ENCODE measurements at places on chromosomes 1 and 21.

DNA sequence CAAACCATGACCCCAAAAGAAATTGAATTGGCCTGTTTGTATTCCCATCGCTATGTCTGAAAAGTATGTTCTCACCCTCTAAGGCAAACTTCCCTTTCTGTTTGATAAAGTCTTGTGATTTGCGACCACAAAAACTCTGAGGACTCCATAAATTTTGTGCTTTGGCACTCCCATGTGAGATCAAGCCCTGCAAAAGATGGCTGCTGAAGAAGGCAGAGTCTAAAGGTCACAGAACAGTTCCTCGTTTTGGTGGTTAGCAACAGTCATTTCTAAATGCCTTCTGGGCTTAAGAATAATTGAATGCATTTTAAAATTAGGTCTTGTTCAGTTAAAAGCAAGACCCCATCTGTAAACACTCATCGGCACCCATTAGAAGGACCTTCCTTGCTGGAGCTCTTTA, 441.6 kb downstream of the OMA1 start:
- DNase-seq, result no peak

DNA sequence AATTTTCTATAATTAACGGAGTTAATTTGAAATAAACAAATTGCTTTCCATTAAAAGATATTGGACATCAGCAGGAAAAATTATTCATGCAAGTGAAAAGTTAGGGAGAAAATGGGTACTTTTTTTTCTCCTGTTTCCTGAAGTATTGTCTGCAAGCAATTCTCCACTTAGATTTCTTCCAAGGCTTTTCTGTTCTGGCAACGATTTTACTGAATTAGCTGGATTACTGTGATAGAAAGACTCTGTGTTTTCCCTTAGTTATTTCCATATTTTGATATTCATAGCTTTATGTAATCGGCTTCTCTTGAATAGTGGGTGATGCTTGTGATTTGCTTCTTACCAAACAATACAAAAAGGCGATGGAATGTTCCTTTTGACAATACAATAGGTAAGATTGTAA, 1333.9 kb downstream of the AMY1C start:
- no peak for DNase-seq

- DNase-seq, result no peak
Measured at GRCh38 chr1:29455781-29456180, 219.5 kb downstream of the PTPRU start.

DNA sequence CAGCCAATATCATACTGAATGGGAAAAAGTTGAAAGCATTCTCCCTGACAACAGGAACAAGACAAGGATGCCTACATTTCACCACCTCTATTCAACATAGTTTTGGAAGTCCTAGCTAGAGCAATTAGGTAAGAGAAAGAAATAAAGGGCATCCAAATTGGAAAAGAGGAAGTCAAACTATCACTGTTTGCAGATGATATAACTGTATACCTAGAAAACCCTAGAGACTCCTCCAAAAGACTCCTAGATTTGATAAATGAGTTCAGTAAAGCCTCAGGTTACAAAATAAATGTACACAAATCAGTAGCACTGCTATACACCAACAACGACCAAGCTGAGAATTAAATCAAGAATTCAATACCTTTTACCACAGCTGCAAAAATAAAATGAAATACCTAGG, 171.3 kb upstream of the HP1BP3 start:
- no peak for DNase-seq

GRCh38 chr1:160020196-160020595, 11.6 kb downstream of the PIGM start:
- no peak for DNase-seq

GRCh38 chr1:169148472-169149252, 42.2 kb downstream of the ATP1B1 start:
- DNase-seq, result no peak

- DNase-seq, result no peak
Measured at GRCh38 chr1:218368686-218369085, 23.6 kb downstream of the TGFB2 start.

- no peak for DNase-seq
Measured at GRCh38 chr1:40743452-40743851, 40.1 kb upstream of the KCNQ4 start.

GRCh38 chr1:182301026-182301436, 90.6 kb downstream of the GLUL start:
- DNase-seq, result no peak

DNA sequence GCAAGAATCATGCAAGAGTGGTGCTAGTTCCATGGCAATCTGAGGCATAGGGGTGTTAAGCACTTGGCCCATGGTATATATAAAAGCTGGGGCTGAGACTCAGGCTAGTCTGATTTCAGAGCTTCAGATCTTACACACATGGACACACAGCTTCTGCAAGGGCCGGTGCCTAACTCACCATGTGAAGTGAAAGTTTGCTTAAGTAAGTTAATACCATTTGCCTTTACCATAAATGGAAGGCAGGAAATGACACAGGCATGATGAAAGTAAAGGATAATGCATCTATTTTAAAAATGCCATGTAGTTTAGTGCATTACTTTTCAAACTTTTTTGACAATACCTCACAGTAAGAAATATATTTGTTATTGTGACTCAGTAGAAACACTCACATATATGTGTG, 122.6 kb downstream of the KCNJ6 start:
- no peak for DNase-seq

DNA sequence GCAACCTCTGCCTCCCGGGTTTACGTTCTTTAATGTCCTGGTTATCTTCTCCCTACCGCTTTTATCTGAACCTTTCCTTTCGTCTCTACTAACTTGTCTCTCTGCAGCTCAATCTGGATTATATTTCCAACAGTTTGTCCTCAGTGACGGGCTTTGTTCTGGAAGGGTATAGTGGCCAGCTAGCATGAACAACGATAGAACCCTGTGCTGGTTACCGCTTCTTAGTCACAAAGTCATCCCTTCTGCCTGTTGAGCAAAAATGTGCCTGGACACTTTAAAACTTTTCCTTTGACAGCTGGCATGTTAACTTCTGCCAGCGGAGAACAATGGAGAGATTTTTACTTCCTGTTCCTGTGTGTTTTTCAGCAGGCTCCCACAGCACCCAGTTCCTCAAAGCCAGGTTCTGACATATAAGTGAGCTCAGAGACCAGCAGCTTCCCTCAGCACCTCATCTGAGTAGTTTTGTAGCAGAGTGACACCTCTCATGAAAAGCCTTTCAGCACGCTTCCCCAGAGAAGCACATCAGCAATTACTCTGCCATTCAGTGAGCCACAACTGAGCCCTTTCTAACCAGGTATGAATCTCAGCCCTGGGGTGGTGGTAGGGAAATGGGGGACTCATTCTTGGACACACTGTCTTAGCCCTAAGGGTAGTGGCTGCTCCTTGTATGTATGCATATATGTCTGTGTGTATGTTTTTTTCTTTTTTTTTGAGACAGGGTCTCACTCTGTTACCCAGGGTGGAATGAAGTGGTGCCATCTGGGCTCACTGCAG, 23.6 kb upstream of the CCDC17 start:
- no peak for DNase-seq

DNA sequence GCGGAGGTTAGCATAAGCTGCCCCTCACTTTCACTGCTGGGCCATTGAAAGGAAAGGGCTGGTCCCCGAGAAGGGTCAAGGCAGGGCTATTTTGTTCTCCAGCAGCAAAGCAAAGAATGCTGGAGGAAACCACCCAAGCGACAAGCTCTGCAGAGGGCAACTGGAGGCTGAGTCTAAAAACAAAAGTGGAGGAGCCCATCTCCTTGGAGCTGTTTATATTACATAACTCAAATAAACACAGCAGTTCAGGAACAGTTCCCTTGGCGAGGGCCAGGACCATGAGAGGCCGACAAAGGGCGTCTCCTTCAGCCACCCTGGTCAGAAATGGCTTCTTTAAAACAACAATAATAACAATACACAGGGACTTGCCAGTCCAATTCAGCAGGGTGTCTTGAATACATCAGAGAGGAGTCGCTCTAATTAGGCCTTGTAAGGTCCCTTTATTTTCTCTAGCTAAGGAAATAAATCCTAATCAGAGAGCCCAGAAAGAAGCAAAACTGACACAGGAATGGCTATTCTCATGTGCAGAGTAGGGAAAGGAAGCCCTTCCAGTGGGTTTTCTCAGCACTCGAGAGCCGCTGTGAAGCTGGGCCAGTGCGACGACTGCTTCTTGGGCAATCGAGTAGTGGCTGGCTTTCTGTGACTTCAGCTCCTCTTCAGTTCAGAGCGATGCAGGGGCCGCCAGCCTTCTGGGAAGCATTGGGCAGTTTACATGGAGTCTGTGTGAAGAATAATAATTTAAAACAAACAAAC, 57.0 kb upstream of the TARBP1 start:
- peak; percentile 70 for DNase-seq

- no peak for DNase-seq
Measured at GRCh38 chr1:208126108-208126507, 118.1 kb downstream of the PLXNA2 start.

Data from AG08395 (cell line).